Activated CD4-positive, alpha-beta T cell treated with anti-CD3 and anti-CD28 coated beads, Interleukin-2, amount 50 U/mL, for 24 hours (primary cell): ENCODE measurements at places on chromosomes 2 and 18.

- no peak for DNase-seq
These were observed 110.2 kb upstream of the RBBP8 start for GRCh38 chr18:22822841-22823508.

GRCh38 chr2:157903151-157903550, 27.0 kb upstream of the ACVR1 start:
- no peak for DNase-seq

DNA sequence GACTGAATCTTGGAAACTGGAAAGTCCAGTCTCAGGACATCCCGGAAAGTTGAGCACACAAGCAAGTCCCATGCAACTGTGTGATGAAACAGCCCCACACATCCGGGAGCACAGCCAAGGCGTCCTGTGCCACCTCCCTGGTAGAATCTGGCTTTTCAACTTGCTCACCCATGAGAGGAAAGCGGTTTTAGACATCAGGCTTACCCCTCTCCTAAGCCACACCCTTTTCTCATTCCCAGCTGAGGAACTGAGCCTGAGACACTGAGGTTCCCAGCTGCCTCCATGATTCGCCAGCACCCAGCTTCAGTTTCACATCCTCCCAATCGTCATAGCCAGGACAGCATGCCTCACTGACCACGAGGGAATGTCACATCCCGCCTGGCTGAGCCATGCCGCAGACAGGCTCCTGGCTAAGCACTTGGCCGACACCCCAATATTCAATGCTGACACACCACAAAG, 60.3 kb downstream of the STEAP3 start:
- no peak for DNase-seq

- DNase-seq: no peak
These were observed 41.6 kb downstream of the LBH start for GRCh38 chr2:30272761-30273573.

DNA sequence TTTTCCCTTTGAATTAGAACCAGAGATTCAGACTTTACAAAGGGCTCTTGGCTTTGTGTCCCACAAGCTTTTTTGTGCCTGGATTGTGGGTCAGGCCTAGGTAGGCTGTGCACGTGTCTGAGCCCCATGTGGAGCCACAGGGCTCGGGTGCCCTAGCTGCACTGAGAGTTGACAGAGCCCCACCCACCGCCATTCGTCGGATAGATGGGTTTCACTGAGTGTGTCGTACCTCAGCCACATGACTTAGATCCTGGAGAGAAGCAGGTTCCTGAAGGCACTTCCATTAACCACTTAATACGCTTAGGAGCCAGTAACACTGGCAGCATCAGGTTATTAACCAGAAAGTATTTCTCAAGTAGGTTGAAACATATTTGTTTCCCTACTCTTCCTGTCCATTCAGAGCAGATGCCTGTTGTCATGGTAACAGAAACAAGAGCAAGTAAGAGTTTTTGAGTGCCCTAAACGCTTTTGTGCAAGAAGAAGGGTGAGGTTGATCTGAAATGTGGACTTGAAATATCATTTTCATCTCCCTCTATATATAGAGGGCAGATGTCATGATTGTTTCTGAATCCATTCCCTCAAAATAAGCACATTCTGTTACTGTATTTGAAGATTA, 30.0 kb downstream of the ADCYAP1 start:
- DNase-seq: no peak

DNA sequence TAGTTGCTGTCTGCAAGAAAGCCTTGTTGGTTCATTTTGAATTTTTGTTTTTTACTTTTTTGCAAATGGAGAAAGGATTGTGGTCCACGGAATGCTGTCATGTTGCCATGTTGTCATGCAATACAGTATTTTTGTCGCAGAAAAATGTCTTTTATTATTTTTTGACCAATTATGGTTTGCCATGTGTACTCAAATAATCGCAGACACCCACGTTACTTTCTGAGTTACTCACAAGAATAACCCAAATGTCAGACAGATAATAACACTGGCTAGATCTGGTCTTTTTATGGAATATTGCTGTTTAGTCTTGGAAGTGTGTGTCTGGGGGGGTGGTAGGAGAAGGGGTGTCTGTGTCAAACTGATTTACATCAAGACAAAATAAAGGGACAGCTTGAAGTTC, 188.9 kb downstream of the LTBP1 start:
- no peak for DNase-seq

DNA sequence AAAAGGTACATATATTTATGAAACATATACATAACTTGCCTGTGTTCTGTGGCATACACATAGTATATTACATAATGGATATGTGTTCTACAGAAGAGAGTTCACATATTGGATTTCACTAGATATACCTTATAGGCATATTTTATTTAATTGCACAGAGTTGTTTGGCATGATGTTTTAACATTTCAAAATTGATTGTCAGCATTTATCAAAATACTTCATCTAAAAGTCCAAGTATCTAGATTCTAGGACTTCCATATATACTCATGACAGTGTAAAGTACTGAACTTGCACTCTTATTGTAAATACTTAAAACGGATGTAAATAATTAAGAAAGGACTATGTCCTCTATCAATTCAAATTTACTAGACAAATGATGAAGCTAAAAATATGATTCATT, 995.3 kb upstream of the LRRTM1 start:
- no peak for DNase-seq

GRCh38 chr18:37393945-37394609, 171.5 kb downstream of the CELF4 start:
- no peak for DNase-seq

DNA sequence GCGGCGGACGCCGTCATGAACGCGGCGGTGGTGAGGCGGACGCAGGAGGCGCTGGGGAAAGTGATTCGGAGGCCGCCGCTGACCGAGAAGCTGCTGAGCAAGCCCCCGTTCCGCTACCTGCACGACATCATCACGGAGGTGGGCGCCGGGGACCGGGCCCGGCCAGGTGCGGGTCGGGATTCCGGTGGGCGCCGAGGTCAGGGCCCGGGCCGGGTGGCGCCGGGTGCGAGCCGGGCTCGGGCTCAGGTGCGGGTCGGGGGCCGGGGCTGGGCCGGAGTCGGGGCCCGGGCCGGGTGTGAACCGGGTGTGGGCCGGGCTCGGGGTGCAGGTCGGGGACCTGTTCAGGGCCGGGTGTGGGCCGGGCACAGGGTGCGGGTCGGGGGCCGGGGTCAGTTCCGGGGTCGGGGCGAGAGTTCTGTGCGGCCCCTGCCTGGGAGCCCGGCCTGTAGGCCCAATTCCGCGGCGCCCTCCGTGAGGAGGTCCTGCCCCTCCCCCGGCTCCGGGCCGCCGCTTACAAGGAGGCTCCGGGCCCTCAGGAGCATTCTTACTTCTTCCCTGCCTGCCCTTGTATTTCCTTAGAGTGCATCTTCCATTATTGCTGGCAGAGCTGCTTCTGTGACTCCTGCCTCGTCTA, 447 bp downstream of the TRAF3IP1 start:
- DNase-seq: no peak

GRCh38 chr18:28108254-28108653, 68.7 kb downstream of the CDH2 start:
- DNase-seq: no peak

- no peak for DNase-seq
These were observed 26.1 kb downstream of the NIFK start for GRCh38 chr2:121710470-121711170.

DNA sequence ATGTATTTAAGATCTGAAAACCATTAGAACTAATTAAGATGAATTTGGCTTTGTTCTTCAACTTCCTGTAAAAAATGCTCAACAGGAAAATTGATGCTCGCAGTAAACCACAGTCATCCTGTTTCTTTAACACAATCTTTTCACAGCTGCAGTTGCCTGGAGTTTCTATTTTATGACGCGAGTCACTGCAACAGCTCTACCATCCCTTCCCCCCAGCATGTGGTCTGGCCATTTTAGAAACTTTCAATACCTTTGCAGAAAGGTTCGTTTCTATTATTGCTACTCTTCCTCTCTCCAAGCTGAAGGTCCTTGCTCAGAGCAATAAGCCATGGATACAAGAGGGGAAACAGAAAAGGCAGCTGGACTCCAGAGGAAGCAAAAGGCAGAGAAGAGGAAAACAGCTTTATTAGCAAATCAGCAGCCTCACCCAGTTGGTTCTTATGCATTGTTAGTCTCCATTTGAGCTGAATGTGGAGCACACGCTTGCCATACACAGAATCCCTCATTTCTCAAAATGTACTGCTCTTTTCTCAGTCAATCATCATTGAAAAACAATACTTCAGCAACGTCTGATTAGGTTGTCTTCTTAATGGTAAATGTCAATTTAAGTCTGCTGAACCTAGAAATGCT, 3.9 kb downstream of the WIPF1 start:
- peak; percentile 68 for DNase-seq

- DNase-seq: no peak
These were observed 172.4 kb upstream of the GULP1 start for GRCh38 chr2:188119112-188119838.

- DNase-seq: no peak
These were observed 87.9 kb downstream of the OSBPL6 start for GRCh38 chr2:178282075-178282815.

GRCh38 chr2:117058366-117058765, 756.1 kb upstream of the DDX18 start:
- DNase-seq: no peak

DNA sequence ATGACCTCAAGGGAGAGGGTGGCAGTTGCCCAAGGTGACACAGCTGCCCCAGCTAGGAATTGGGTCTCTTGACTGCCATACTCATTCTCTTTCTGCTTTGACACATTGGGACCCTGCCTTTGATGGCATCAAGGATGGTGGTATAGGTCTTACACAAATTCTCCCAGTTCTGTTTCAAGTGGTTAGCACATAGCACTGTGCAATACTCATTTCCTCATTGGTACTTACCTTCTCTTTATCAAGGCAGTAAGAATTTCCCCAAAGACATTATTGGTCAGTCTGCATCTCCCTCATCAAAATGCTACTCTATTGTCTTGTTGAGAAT, 35.9 kb upstream of the CCDC93 start:
- DNase-seq: no peak

GRCh38 chr2:2294183-2294690, 36.8 kb downstream of the MYT1L start:
- DNase-seq: no peak

GRCh38 chr2:184294831-184295230, 303.5 kb upstream of the ZNF804A start:
- DNase-seq: no peak

GRCh38 chr18:62898359-62898758, 183.0 kb downstream of the PHLPP1 start:
- no peak for DNase-seq

DNA sequence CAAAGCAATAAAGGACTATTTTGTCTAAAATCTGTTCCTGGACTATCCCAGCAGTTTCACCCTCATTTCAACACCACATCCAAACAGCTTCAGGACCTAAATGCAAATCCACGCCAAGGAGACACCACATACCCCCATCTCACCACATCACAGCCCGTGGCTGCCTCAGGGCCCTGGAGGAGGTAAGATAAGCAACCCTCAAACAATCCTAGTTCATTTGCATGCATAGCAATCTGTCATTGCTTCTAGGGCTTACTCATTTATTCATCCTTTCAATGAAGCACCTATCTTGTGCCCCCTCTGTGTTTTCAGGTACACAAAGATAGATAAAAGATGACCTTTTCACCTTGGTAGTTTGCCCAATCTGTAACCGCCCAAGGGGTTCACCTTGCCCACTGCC, 86.5 kb downstream of the VSNL1 start:
- DNase-seq: no peak

GRCh38 chr2:21268197-21268877, 144.6 kb downstream of the TDRD15 start:
- DNase-seq: no peak

- no peak for DNase-seq
These were observed 84.9 kb downstream of the MRO start for GRCh38 chr18:50734886-50735285.

DNA sequence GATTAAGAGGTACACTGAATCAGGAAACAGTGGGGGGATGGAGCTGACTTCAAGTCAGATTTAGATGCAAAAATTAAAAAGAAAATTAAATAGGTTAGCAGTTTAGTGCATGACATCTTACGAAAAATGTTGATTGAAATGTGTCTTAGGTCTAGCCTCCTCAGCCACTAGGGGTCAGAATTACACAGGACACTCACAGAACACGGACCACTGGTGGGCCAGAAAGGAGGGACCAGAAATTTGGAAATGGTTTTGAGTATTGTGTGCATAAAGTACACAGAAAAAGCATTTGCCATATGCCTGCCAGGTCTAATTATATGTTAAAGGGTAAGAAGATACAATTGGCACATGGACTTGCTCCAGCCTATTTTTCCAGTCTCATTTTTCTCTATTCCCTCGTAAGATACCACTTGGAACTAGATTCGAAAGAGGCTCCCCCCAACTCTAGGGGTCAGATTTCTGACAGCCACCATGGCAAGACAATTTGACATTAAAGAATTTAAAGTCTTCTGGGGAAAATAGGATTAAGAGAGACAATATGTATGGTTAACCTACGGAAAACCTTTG, 550.2 kb upstream of the SETBP1 start:
- DNase-seq: no peak

DNA sequence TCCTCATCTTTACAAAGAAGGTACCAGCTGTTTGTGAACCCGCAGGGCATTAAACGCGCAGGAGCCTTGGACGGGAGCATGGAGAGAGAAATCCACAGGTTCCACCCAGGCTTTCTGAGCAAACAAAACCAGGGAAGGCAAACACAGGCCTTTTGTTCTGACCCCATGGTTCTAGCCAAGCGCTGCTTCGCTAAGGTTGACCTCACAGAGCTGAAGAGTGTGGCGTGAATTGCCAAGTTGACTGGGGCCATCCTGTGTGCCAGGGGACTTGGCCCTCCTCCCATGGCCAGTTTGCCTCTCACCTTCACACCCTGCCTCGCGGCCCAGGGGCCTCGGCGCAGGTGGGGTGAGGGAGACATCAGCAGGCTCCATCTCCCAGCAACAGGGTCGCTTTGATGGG, 74.1 kb downstream of the VAPA start:
- DNase-seq: no peak

DNA sequence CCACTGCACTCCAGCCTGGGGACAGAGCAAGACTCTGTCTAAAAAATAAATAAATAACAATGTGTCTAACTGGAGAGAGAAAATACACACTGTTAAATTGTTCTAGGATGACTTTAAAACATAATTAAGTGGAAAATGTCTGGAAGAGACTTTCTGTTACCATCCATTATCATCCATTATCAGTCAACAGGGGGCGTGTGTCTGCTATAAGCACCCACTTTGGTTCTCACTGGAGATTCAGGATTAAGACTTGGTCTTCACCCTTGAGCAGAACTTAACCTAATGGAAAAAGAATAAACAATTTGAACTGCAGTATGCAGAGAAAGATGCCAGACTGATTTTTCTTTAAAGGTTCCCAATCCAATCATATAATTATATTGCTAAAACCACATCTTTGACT, 999.8 kb upstream of the GYPC start:
- no peak for DNase-seq

- no peak for DNase-seq
These were observed 507.8 kb downstream of the FBXO15 start for GRCh38 chr18:73639788-73640187.

GRCh38 chr18:59605633-59606192, 91.5 kb downstream of the CCBE1 start:
- no peak for DNase-seq

- no peak for DNase-seq
These were observed 26.4 kb downstream of the CCNT2 start for GRCh38 chr2:134944975-134945374.
